Eye (tissue), 1 donor: ENCODE measurements at places on chromosomes 1 and 21.

DNA sequence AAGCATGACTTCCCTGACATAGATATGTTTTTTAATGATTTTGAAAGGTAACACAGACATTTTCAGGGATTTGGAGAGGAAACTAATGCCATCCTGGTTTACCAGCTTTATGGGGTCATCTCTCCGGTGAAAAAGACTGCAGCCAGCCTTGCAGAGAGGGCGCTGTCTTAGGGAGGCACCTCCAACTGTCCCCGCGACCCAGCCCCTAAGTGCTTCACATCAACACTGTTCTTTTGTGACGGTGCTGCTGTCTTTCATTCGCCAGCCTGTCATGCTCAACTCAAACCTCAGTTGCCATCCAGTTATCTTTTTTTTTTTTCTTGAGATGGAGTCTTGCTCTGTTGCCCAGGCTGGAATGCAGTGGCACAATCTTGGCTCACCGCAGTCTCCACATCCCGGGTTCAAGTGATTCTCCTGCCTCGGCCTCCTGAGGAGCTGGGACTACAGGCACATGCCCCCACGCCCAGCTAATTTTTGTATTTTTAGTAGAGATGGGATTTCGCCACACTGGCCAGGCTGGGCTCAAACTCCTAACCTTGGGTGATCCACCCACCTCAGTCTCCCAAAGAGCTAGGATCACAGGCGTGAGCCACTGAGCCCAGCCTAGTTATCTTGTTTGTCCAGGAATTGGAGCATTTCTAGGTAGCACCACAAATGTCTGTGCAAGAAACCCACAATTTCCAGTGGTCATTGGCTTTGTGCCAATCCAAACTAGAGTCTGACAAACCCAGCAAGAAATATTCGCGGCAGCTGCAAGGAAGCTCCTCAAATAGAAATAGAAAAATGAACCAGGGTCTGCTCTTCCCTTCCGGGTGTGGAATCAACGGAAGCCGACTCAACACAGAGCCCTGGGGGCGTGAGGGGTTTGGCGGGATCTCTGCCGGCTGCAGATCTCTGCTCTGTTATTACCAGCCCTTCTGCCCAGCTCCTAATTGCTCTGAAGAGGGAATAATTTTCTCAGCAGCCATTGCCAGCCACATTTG is 24.2 kb downstream of the PDE9A start:
- DNase-seq, result peak; percentile 72

DNA sequence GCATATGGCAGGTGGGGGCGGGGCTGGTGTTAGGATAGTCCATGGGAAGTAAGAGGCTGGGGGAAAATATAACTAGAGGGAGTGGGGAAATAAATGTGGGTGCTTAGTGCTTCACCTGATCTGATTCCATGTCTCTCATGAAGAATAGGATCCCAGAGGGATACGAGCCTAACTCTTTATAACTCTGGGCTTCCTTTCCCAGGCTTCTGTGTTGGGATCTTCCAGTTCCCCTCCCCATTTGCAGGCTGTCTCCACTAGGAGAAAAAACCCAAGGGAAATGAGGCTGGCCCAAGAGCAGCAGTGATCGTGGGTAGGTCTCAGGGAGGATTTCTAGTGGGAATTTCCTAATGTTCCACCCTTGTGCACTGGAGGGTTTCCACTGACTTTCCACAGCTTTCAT is 1.6 kb downstream of the KCNJ9 start:
- no peak for DNase-seq

DNA sequence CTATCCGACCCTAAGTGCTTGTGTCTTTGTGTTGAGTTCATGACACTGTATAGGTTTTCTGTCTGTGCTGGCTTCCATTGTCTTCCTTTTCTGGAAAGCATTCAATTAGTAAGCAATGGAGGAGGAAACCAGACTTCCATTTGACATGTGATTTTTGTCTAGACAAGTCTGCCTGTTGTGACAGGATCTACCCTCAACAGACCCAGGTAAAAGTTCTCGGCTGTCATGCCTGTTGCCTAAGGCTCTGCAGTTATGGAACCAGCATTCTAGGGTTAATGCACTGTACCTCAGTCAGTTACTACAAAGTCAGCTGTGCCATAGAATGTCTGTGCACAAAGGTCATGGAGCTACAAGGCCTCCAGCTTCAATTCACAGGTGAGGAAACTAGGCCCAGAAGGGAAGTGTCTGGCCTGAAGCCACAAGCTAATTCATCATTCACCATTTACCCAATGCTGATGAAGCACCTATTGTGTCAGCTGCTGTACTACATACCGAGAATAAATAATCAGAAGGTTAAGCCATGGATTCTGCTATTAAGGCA is 72.3 kb downstream of the PLPP3 start:
- no peak for DNase-seq

GRCh38 chr1:14108356-14109275 is 408.6 kb downstream of the PRDM2 start:
- DNase-seq, result no peak

DNA sequence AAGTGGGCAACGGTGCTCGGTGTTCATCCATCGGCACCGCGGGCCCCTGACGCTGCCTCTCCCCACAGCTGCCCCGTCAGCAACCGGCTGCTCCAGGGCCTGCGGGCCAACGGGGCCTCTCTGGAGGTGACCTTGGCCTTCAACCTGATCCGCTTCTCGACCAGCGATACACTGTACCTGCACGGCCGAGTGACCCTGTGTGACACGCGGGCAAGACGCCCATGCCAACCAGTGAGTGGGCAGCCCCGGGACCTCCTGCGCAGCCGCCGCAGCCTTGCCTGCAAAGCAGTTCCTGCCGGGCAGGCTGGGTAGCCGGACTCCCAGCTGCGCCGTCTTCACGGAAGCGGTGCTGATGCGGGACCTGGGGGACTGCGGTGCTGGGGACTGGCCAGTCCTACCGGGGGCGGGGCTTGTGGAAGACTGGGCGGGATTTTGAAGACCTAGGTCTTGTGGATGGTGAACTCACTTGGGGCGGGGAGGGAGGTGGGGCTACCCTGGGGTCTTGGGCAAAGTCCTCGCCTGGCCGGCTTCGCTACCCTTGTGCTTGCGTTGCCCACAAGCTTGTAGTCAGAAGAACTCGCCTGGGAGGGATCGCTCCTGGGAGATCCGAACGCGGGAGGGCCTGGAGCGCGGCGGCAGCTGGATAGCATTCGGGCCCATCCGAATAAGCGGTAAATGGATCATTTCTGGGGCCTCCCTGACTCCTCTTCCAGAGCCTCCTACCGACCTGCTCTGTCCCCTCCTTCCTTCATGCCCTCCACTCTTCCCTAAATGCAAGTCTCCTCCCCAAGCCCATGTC is 8.8 kb upstream of the CEP85 start:
- peak; percentile 85 for DNase-seq

DNA sequence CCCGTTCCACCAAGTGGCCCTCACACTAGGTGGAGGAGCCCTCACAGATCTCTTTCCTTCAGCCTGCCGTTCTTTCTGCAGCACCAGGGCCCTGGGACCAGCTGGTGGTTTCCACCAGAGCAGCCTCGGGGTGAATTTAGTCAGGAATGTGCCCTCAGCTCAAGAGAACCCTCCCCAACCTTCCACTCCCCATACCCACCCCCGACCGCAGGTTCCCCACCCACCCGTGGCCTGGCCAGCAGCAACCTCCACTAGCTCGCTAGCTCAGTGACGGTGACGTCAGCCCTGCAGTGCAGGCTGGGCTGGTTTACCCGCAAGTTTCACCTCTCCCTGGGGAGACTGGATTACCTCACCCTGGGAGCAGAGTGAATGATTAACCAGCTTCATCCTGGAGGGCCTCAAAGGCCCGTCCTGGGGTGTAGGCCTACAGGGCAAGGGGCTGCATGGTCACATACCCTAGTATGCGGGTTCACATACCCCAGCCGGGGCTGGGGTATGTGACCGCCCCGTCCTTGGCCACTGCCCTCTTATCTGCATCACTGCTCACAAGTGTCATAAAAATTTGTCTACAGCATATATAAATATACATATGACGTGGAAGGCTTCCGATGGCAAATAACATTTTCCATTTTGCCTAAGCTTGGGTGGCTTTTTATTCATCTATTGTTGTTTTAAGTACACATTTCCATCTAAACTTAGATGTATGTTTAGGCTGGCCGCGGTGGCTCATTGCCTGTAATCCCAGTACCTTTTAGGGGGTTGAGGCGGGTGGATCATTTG is 24.5 kb downstream of the ELF3 start:
- DNase-seq, result peak; percentile 74

- DNase-seq, result peak; percentile 28
Observed at GRCh38 chr1:93907718-93908117, 1.5 kb downstream of the GCLM start.

DNA sequence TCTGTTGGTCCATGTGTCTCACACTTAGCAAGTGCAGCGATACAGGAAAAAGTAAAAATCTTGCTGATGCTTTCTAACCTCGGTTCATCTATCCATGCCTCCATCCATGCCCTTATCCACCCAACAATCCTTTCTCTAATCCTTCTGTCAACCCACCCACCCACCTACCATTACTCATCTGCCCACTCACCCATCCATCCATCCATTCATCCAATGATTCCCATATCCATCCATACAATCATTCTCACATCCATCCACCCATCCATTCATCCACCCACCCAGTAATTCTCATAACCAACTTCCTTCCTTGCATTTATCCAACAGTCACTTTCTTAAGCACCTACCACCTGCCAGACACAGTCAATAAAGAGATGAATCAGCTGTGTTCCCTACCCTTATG is 6.1 kb upstream of the IGSF21 start:
- no peak for DNase-seq

- peak; percentile 81 for DNase-seq
Observed at GRCh38 chr1:39409055-39409816, 82.2 kb upstream of the BMP8A start.

- DNase-seq, result no peak
Observed at GRCh38 chr1:25091658-25092057, 140.6 kb downstream of the SYF2 start.

- no peak for DNase-seq
Observed at GRCh38 chr1:221801251-221801661, 59.4 kb upstream of the DUSP10 start.

GRCh38 chr1:94592571-94592920 is 51.0 kb upstream of the F3 start:
- peak; percentile 85 for DNase-seq

GRCh38 chr1:205689479-205689878 is 9.2 kb upstream of the SLC45A3 start:
- DNase-seq, result peak; percentile 35

GRCh38 chr1:227321035-227321434 is 2.7 kb upstream of the CDC42BPA start:
- no peak for DNase-seq

DNA sequence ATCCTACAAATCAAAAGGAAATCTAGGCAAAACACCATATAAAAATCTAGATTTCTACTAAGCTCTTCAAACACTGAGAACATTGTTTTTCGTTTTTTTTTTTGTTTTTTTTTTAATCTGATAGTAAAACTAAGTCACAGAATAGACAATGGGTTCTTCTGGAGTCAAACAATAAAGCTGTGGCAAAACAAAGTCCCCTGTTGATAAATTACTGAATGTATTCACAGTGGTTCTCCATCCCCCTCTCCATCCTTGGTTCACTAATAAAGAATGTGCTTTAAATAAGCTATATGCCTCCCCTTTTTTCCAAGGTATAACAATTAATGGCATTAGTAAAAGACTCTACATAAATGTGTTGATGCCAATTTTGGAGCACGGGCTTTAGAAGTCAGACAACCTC is 16.7 kb upstream of the ATP1B1 start:
- DNase-seq, result no peak

GRCh38 chr21:41805643-41806042 is 38.8 kb upstream of the RIPK4 start:
- no peak for DNase-seq

GRCh38 chr1:7313081-7313546 is 458.0 kb upstream of the VAMP3 start:
- no peak for DNase-seq

DNA sequence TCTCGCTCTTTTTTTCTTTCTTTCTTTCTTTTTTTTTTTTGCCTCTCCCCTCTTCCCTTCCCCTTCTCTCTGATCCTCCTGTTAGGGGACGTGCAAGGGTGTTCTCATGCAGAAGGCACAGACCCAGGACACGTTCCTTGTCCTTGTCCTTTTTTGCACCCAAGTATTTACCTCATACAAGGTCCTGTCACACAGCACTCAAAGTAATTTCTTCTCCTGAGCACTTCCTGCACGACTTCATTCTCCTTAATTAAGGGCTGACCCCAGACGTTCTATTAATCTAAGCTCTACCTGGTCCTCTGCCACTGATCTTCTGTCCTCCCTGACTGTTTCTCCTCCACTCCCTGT is 424 bp upstream of the PCNX2 start:
- DNase-seq, result no peak

DNA sequence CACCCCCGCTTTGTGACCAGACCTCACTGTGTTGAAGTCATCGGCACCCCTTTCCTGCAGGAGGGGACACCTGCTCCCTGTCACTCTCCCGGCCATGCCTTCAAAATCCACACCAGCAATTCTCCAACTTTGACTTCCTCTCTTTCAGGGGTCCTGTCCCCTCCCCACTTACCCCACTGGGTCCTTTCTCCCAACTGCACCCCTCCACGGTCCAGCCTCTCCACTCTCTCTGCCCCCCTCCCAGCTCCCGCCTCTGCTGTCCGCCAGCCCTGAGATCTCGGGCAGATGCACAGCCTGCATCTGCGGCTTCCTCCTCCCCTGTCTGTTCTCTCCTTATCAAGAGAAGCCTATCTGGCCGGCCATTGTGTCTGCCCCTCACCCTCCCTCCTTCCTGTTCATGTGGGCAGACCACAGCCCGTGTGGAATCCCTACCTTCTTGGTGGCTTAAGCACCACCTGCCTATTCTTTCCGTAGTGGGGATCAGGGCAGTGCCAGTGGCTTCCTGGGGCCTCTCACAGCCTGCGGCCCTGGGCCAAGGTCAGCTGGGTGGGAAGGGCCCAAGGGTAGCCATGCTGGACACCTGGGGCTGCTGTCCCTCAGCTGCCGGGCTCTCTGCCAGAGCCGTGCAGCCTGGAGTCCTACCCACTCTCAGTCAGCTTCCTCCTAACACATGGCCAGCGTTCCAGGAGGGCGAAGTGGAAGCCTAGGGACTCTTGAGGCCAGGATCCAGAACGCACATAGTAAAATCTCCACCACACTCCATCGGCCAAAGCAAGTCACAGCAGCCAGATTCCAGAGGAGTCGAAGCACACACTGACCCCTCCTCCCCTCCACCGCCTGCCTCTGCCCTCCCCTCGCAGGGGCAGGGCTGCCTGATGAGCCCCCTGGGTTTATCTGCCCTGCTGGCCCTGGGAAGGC is 5.1 kb upstream of the HES4 start:
- DNase-seq, result peak; percentile 71

DNA sequence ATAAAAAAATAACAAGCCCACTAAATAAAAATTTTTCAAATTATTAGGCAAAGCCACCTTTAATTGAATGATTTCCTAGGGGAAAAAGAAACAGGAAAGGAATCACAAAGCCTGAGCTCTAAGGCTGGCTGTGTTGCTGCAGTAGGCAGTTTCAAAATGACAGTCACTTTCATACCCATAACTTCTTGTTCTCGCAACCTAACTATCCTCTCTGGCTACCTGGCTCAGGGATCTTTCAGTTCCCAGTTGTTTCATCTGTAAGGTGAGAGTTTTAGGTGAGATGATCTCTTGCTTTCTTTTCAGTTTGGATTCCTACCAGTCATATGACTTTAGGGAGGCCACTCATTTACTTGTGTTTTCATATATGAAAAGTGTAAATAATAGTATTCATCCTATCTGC is 226.1 kb downstream of the ASTN1 start:
- no peak for DNase-seq

- no peak for DNase-seq
Observed at GRCh38 chr1:228903434-228904071, 168.3 kb downstream of the RHOU start.

GRCh38 chr1:205565799-205566198 is 61.3 kb downstream of the CDK18 start:
- no peak for DNase-seq
